Caco-2 (cell line): ENCODE measurements at places on chromosomes 12 and 14.

GRCh38 chr14:89899291-89899690 is 55.2 kb downstream of the EFCAB11 start:
- DNase-seq = no peak

DNA sequence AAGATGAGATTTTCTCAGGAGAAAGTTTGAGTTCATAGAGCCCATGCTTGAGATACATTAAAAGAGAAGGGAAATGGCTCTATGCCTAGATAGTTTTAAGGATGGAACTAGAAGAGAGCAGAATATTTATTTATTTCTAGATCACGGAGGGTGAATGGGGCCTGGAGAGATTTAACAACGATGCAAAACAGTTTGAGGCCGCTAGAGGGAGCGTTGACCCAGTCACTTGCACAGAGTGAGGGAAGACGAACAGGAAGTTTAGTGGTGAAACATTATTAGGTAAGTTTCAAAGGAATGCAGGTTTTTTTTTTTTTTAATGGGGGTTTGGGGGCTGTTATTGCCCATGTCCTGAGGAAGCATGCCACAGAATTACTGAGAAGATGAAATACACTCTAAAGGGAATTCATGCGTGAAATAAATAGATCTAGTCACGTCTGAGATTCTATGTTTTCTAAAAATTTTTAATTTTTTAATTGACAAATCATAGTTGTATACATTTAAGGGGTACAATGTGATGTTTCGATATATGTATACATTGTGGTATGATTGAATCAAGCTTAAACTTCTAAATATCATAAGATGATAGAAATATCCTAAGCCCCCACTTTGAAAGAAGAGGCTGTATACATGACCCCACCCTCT is 14.8 kb upstream of the PPP1R1A start:
- DNase-seq = peak; percentile 67

GRCh38 chr14:54478636-54479215 is 10.1 kb downstream of the GMFB start:
- no peak for DNase-seq

DNA sequence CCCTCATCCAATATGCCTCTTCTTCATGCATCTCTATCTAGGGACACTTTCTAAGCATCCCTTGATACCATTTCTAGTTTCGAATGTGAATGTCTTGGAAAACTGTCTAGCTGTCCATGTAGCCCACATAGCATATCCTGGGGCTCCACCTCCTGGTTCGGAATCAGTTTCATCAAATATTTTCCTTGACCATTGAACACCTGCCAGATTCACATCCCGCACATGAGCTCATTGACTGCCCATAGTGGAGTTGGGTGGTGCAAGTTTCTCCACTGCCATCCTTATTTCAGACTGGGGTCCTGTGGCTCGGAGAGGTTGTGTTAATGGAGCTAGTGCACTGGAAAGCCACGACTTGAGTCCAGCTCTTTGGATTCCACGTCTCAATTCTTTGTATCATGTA is 58.6 kb upstream of the TMEM263 start:
- DNase-seq = peak; percentile 31

DNA sequence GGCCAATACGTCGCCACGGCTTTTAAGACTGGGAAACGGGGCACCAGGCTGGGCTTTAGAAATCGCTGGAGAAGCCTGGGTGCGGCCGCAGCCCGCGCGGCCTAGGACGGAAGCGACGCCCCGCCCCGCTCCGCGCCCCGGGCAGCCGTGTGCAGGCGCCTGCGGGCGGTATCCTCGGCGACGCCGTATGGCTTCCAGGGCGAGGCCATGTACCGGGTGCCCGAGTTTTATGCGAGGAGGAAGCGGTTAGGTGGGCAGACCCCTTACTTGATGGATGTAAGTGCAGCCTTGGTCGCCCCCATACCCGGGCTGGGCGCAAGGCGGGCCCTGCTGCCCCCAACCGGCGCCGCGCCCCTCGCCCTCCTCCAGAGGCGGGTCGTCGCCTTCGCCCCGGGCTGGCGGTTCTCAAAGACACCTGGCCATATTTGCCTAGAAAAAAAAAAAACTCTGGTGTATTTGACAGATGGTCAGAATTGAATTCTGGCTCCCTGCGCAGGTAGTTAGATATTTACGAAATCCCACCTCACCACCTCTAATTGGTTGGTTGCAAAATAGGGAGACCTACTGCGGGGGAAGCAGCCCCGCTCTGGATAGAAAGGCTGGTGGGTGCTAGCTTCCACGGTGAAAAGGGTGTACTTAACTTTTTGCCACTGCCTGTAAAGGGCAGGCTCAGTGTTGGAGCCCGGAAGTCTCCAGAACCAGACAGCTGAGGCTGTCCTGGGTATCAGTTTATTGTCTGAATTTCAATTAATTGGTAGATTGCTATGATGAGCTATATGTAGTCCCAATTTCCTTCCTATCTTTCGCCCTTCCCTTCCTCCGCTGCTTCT is at the start of gene PPP1R36:
PPP1R36 (plus strand) TSS at position 171 of the 830 bp plus-strand sequence; CDS start at position 208, 37 bp downstream.
- DNase-seq = no peak

- DNase-seq = no peak
Observed at GRCh38 chr12:79294590-79294989, 396.2 kb downstream of the PAWR start.

- no peak for DNase-seq
Observed at GRCh38 chr12:62862259-62862881, 72.6 kb downstream of the PPM1H start.

GRCh38 chr12:118311666-118312065 is 61.0 kb downstream of the TAOK3 start:
- no peak for DNase-seq

GRCh38 chr14:105012171-105012985 is 8.5 kb downstream of the CDCA4 start:
- no peak for DNase-seq

DNA sequence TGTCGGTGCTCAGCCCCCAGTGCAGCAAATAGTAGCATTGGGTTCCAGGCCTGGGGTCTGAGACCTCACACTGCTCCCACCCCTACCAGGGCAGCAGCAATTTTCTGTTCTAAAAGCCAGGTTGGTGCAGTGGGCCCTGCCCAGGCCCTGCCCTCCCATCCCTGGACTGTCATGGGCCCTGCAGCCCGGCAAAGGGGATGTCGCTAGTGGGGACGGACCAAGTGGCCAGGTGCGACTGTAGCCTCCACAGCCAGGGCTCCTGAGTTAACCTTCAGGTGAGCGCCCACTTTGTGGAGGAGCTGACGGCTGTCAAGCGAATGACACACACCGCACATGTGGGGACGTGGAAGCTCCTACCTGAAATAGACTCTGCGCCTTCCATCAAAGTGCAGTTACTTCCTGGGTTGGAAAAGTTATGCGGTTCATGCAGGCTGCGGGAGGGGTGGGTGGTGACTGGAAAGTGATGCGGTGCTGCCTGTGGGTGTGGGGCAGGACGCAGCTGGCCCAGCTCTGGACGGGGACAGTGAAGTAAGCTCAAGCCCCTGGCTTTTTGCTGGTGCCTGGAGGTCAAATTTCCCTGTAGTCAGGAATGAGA is 1.5 kb downstream of the INF2 start:
- DNase-seq = no peak

GRCh38 chr12:80761838-80762237 is 45.1 kb downstream of the MYF5 start:
- no peak for DNase-seq
